ENCODE measurements at places on chromosomes 1 and 21.

DNA sequence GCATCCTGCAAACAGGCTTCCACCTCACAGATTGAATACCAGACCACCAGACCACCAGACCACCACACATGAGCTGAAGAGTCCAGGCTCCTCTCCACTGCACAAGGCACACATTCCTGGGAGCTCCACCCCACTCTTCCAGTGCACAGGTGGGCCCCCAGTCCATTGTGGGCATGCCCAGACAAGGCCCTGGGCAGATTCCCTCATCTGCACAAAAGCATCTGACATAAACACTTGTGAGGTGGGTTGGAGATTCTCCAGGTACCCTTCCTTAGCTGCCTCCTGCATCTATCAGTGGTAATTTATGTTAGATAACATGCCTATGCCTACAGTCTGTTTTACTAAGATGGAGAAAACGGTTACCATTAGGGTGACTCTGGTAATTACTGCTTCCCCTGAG is 11.6 kb upstream of the CTBS start:
- DNase-seq: no peak

DNA sequence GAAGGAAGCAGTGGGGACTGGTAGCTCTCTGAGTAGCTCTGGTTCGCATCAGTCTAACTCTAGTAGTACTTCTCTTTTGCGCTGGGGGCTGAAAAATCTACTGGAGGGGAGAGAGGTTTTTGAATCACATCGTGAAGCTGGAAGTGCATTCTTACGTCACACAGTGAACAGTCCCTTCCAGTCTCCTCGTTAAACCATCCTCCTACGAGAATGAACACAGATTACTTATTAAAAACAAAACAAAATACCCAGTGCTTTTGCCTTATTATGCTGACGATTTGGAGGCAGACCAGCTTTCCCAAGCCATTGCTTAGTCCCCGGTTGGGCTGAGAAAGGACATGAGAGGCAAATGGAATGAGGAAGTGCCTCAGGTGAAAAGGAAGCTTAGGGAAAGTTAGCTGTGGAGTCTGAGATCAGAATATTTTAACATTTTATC is 16.1 kb downstream of the HUNK start:
- DNase-seq: peak; percentile 5

- DNase-seq: no peak
Observed at GRCh38 chr21:25465263-25465662, 142.0 kb downstream of the MRPL39 start.

DNA sequence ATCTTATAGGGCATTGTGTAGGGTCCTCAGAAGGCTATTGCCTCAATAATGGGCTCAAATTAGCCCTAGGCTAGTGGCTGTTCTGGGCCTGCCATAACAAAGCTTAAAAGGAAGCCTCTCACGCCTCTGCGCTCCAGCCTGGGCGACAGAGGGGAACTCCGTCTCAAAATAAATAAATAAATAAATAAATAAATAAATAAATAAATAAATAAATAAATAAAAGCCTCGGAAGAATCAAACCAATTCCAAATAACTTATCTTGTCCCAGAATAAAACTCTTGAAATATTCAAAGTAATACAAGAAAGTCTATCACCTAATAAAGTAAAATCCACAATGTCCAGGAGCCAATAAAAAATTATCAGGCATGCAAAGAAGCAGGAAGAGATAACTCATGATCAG is 14.4 kb upstream of the ALDH9A1 start:
- no peak for DNase-seq

DNA sequence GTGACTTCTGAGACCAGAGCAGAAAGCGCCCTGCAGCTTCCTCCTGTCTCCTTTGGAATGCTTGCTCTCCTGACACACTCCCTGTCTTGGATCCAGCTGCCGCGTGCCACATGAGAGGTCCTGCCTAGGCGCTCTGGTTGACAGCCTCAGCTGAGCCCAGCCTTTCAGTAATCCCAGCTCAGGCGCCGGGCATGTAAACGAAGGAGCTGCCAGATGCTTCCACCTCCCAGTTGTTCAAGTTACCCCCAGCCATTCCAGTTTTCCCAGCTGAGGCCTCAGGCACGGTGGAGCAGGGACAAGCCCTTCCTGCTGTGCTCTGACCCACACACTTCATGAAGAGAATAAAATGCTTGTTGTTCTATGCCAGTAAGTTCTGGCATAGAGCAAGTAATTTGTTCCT is 14.3 kb upstream of the CD34 start:
- peak; percentile 20 for DNase-seq

- DNase-seq: no peak
Observed at GRCh38 chr1:172167796-172168596, 252.5 kb upstream of the C1orf105 start.

- no peak for DNase-seq
Observed at GRCh38 chr21:36461277-36461917, 18.5 kb downstream of the CLDN14 start.

GRCh38 chr1:168643152-168643551 is 66.7 kb downstream of the XCL1 start:
- DNase-seq: no peak
